Esophagus mucosa (tissue), 1 donor: ENCODE measurements at places on chromosomes 13 and 19.
A peak's percentile ranks its signal among the peaks of the same experiment; 100 is the strongest.

DNA sequence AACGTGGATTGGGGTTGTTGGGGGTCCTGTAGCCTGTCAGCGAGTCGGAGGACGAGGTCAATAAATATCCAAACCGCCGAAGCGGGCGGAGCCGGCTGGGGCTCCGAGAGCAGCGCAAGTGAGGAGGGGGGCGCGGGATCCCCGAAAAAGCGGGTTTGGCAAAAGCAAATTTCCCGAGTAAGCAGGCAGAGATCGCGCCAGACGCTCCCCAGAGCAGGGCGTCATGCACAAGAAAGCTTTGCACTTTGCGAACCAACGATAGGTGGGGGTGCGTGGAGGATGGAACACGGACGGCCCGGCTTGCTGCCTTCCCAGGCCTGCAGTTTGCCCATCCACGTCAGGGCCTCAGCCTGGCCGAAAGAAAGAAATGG, 754 bp upstream of the SIX5 start:
- peak; percentile 9 for ATAC-seq

GRCh38 chr13:26500618-26501320, 56.7 kb upstream of the WASF3 start:
- no peak for ATAC-seq

GRCh38 chr19:43570174-43570791, 5.0 kb downstream of the XRCC1 start:
- peak; percentile 36 for ATAC-seq

DNA sequence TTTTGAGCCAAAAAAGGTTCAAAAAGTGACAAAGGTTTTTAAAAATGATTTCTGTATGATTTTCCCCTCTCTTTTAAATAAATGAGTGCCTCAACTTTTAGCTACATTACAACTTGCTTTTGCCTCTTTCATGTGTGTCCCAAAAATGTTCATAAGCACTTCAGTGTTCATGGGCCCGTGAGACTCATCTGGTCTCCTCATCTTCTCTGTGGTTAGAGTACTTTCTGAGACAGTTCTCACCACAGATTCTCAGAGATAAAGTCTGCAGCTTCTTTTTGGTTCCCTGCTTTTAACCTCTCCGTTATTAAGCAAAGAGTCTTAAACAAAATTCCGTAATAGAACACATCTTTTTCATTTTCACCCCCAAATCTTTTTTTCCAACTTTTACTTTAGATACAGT, 156.9 kb downstream of the DLEU7 start:
- ATAC-seq, result no peak

- ATAC-seq, result no peak
These were observed 621.6 kb downstream of the GPC6 start for GRCh38 chr13:93848247-93848646.

GRCh38 chr19:8109890-8110662, 39.3 kb downstream of the FBN3 start:
- no peak for ATAC-seq

DNA sequence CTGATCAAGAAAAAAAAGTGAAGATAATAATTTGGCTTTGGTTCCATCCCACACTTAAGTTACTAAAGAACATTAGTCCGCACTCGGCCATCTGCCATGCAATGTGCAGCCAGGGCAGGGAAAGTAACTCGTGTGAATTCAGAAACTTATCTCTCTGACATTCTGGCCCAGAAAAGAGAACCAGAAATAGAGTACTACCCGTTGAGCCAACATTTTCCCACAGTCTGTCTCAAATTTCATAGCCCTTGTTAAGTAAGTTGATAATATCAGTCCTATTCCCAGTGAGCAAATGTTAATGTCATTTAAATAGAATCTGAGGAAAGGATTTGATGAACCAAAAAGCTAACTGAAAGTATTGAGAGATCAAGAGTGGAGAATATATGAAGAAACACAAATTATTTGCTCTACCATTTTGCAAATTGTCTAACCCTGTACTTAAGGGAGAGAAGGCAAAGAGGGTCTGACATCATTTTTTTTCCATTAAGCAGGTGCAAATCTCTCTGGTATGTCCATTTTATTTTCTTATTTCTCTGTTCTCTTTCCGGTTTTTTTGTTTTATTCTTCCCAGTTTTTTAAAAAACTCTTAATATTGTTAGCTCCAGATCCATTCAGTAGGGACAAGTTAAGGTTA, 156.3 kb downstream of the NDFIP2 start:
- no peak for ATAC-seq

DNA sequence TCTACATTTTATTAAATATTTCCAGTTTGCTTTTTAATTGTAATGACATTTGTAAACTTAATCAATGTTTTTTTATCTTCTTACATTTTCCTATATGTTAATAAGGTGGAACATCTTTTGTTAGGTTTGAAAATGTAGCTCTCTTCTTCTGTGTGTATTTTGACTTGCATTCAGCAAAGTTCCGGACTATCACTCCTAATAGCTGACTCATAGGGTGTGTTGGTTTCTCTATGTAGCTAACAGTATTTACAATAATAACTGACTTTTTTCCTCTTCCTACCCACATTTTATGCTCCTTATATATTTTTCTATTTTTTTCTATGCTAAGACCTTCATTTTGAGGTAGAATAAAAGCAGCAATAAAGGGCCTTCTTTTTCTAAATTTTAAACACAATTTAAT, 28.1 kb downstream of the MYO16 start:
- no peak for ATAC-seq

GRCh38 chr13:85255978-85256377, 543.2 kb downstream of the SLITRK6 start:
- ATAC-seq, result no peak

GRCh38 chr19:14337510-14337909, 43.7 kb upstream of the ADGRE5 start:
- ATAC-seq, result peak; percentile 29

- ATAC-seq, result no peak
These were observed 9.5 kb downstream of the ERFL start for GRCh38 chr19:41918653-41919244.

- no peak for ATAC-seq
These were observed 2.7 kb upstream of the RPS16 start for GRCh38 chr19:39438270-39438934.

DNA sequence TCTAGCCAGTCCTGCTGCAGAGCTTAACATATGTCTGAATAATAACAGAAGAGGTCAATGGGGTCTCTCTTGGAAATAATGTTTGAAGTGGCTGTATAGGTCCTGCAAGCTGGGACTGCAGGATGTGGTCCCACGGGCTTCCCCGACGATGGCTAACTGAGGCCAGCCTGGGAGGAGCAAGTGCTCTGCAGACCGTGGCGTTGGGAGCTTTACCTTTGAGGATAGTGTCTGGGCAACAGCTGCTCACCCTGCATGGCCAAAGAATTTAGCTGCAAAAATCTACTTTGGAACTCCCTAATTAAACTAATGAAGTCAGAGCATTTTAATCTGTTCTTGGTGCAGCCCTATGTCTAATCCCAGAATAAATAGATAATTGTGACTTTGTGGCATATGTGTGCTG, 18.2 kb upstream of the AMER2 start:
- ATAC-seq, result no peak

GRCh38 chr19:45577111-45577905, 7.3 kb downstream of the OPA3 start:
- ATAC-seq, result peak; percentile 92

DNA sequence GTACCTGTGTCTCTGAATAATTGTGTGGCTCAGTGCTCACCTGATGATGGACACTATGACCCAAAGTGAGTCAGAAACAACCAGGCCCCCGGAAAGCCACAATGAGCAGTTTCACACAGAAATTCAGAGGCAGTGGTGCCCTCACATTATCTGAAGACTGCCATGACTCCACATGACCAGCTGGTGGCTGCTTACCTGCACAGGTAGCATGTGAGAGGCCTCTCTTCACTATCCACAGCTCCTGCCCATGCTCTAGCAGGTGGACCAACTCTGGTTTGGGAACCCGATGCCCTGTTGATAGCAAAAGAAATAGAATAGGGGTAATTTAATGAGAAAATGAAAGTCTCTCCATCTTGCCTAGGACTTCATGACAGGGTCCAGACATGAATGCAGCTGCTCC, 7.2 kb downstream of the ZNF550 start:
- ATAC-seq, result no peak

- ATAC-seq, result no peak
These were observed 127.1 kb upstream of the SPACA7 start for GRCh38 chr13:112248862-112249592.

DNA sequence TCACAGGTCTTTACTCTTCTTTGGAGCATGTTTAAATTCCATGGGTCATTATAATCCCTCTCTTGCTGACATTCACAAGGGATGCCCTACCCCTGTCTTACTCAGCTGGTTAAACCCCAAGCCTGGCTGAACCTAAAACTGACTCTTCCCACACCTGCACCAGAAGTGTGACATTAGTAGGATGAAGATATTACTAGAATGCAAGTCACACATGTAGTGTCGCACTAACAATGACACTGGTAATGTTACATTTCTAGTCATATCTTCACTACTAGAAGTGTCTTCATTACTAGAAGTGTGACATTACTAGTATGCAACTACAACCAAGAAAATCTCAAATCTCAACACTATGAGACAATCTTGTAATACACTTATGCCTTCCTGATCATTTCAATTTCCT, 14.2 kb downstream of the ZAR1L start:
- ATAC-seq, result no peak

GRCh38 chr19:17999684-18000479, 8.1 kb upstream of the ARRDC2 start:
- ATAC-seq, result no peak

- no peak for ATAC-seq
These were observed 53.6 kb downstream of the POSTN start for GRCh38 chr13:37544995-37545394.

DNA sequence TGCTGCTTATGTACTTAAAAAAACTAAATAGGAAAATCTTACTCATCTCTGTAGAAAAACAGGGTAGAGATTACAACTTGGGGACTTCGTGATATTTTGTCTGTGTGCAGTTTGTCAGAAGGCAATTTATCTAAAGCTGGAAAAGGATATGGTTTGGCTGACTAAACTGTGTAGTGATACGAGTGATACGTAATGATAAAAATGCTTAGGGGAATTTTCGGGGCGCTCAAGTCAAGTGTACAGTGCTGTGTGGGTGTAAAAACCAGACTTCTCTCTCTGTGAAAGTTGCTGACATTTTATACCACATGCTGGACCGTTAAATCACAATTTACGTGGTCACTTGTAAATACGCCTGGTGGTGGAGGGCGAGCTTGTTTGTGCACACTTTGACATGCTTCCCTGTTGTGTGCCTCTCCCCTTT, 221.7 kb downstream of the KCNRG start:
- no peak for ATAC-seq

GRCh38 chr19:24048261-24048660, 38.7 kb upstream of the ZNF254 start:
- ATAC-seq, result no peak

DNA sequence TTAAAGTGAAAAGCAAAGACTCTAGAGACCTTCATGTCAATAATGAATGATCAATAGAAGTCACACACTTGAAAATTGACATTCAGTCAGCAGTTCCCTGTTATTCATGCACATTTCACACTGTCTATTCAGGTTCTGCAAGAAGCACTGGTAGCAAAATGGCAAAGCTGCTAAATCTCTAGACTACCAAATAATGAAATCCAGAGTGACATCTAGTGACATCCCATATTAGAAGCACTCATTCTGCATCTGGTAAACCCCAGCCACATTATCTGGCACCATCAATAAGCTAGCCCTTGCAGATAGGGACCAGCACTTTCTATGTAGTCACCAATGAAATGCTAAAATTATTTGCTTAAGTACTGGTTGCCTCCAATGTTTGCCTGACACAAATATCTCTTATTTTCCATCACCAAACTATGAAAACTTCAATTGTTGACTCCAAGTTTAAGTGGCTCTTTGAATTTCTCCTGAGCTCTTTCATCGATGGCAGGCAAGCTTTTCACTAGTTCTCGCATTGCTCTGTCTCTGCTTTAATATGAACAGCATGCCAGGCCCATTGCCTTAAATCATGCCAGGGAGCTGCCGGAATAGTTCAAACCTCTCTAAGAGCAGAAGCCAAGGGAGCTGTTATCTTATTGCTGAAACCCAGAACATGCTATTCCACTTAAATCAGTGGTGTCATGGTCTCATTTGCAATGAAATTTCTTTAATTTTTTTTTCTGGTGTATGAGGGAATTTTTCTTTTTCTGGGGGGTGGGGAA, 409.9 kb downstream of the MZT1 start:
- ATAC-seq, result no peak

DNA sequence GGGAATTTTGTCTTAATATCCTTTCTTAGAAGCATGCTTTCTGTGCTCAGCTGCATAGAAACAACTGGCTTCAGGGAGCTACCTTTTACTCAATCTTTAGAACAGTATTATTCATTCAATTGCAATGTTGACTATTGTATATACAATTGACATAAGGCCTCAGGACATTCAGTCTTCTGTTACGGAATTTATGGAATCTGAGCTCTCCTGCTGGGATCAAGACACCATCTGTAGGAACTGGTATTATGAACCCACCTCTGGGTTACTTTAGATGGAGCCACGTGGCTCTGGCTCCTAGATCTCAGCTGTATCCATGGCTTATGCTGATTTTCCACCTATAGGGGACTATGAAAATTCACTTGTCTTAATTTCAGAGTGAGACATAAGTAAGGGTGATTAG, 716.2 kb upstream of the GPC6 start:
- no peak for ATAC-seq

DNA sequence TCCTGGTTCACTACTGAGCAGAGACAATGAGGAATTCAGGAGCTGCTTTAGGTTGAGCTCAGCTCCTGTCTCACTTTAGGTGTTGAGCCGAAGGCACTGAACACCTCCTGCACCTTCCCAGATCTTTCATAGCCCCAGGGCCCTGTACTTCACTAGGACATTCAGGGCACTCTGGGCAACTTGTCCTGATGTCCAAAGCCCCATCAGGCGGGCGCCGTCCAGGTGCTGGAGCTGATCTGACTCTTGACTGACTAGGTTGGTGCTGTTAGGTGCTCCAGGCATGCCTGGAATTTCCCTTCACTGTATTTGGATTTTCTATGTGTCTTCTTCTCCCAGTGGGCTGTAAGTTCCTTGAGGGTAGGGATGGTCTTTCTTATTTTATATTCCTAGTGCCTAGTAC, 48.4 kb upstream of the CNMD start:
- ATAC-seq, result no peak

GRCh38 chr13:109344552-109345157, 441.7 kb downstream of the IRS2 start:
- no peak for ATAC-seq

GRCh38 chr19:23346696-23347095, 48.6 kb downstream of the ZNF91 start:
- no peak for ATAC-seq
